ENCODE measurements at places on chromosomes 11 and 22. TPM values are rescaled to one million over a fixed set of nuclear protein-coding genes. Genes with fewer than 3 reads are reported as not detected.

The ACRV1 gene
- total RNA-seq, result not detected

The KCNJ1 gene
- not detected for total RNA-seq

The OR6A2 gene
- total RNA-seq, result 0.24 TPM

The SLC22A12 gene
- not detected for total RNA-seq

The PARVA gene
- 164 TPM for total RNA-seq

The CHRM1 gene
- not detected for total RNA-seq

The TESMIN gene
- 0.56 TPM for total RNA-seq

The C11orf97 gene
- not detected for total RNA-seq

The POU2AF2 gene
- total RNA-seq, result not detected

The APOL3 gene
- total RNA-seq, result 58.0 TPM

The MS4A3 gene
- not detected for total RNA-seq

The HEPHL1 gene
- total RNA-seq, result not detected

The TCIRG1 gene
- 84.4 TPM for total RNA-seq

The C11orf87 gene
- total RNA-seq, result 0.12 TPM

The SGSM1 gene
- total RNA-seq, result 0.74 TPM

The TRIM66 gene
- 4.3 TPM for total RNA-seq

The TUT1 gene
- 10.2 TPM for total RNA-seq

The HEPACAM gene
- total RNA-seq, result 37.3 TPM

The TRIM48 gene
- total RNA-seq, result not detected

The TRPM5 gene
- total RNA-seq, result not detected

The PATE2 gene
- total RNA-seq, result not detected

The CASTOR1 gene
- total RNA-seq, result 47.9 TPM

The ENTHD1 gene
- total RNA-seq, result not detected

The GRAP2 gene
- 5.3 TPM for total RNA-seq

The OR6T1 gene
- not detected for total RNA-seq

The ZPR1 gene
- total RNA-seq, result 61.4 TPM

The LDHAL6A gene
- not detected for total RNA-seq

The NLRP6 gene
- 4.6 TPM for total RNA-seq

The MYO18B gene
- under 0.01 TPM for total RNA-seq

The RTN4RL2 gene
- total RNA-seq, result 0.25 TPM

The CCDC188 gene
- 1.8 TPM for total RNA-seq

The CENPM gene
- not detected for total RNA-seq

The GDPD4 gene
- not detected for total RNA-seq

The TREH gene
- not detected for total RNA-seq

The GRIA4 gene
- total RNA-seq, result not detected

The TRIM29 gene
- total RNA-seq, result 5.7 TPM

The AIFM3 gene
- 1.4 TPM for total RNA-seq

The P2RX6 gene
- total RNA-seq, result not detected

The ACR gene
- 1.7 TPM for total RNA-seq

The OR56A1 gene
- not detected for total RNA-seq

The OR2AT4 gene
- total RNA-seq, result not detected

The INS gene
- total RNA-seq, result not detected

The GP1BB gene
- total RNA-seq, result 1.8 TPM

The BBOX1 gene
- total RNA-seq, result not detected

The CEND1 gene
- not detected for total RNA-seq

The SPA17 gene
- total RNA-seq, result 4.1 TPM

The CRYBB3 gene
- not detected for total RNA-seq

The MUC2 gene
- not detected for total RNA-seq
